ENCODE measurements at places on chromosomes 12 and 14.

DNA sequence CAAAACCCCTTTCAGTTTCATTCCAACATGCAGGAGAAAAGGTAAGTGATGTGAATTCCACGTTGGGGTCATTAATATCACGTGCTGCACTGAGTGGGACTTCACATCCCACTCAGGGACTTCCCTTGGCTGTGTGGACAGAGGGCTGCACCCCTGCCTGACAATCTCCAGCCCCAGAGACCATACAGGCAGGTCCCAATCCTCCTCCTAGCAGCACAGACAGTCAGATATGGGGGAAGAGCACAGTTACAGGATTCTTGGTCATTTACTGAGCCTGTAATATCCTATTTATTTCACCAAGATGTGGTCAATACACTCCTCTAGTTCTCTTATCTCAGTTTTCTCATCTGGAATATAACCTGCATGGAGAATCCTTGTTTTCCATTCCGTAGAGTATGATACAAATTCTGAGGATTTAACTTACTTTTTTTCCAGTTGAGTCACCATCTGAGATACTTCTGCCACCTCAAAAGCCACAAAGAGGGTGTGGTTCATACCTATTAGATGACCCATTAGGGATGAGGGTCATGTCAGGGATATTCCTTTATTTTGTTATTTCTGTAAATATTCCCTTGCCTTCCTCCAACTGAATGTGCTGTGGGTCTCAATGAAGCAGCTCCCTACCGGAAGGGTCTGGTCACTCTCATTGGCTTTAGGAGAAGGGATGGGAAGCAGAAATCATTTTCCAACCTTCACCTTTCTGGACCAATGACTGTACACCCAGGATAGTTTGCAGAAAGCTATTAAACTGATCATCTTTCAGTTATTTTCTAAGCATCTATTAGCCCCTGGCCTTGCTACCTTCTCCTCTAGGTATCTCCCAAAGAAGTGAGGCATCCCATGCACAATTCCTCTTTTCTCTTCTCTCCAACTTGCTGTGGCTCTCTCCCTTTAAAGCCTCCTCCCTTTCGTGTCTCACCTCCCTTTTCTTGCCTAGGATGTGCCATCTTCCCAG is 43.0 kb upstream of the NTF3 start:
- DNase-seq, result no peak

- no peak for DNase-seq
These were observed 907.5 kb upstream of the MDGA2 start for GRCh38 chr14:48582938-48583337.

GRCh38 chr12:65155784-65156183 is 13.6 kb upstream of the LEMD3 start:
- no peak for DNase-seq

DNA sequence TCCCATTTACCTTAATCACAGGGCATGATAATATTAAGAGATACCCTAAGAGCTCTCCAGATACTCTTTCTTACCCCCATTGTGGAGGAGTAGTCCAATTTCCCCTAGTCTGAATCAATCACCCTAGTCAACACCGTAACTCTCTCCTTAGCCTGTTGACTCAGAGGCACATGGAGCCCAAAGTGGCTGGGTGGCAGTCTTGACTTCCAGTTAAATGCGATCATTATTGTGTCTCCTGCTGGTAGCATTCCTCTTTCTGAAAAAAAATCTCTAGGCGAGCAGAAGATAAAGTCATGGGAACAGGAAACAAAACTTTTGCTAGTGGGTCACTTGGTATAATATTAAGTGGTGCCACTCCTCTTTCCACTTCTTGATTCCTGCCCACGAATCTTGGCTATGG is 46.4 kb downstream of the EMP1 start:
- DNase-seq, result no peak

- no peak for DNase-seq
These were observed 77.1 kb upstream of the ANKS1B start for GRCh38 chr12:100061814-100062213.

DNA sequence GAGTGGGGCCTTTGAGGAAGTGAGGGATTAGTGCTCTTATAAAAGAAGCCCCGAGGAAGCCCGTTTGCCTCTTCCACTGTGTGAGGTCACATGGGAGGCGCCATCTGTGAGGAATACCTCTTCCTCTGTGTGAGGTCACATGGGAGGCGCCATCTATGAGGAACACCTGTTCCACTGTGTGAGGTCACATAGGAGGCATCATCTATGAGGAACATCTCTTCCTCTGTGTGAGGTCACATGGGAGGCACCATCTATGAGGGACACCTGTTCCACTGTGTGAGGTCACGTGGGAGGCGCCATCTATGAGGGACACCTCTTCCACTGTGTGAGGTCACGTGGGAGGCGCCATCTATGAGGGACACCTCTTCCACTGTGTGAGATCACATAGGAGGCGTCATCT is 69.7 kb downstream of the SLC24A4 start:
- DNase-seq, result peak; percentile 19

DNA sequence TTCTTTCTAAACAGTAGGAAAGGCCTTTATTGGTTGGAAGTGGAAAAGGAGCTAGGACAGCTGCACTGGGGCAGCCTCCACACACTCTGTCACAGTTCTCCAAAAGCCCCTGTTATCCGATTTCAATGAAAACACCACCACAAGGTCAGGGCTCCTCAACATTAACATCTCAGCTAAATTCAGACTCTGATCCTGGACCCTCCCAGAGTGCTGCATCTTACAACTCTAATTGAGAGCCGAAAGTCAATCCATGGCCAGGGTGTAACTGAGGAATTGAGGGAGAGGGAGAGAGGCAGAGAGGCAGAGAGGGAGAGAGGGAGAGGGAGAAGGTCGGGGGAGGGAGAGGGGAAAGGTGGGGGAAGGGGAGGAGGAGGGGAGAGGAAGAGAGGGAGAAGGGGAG is 32.1 kb downstream of the DICER1 start:
- no peak for DNase-seq

DNA sequence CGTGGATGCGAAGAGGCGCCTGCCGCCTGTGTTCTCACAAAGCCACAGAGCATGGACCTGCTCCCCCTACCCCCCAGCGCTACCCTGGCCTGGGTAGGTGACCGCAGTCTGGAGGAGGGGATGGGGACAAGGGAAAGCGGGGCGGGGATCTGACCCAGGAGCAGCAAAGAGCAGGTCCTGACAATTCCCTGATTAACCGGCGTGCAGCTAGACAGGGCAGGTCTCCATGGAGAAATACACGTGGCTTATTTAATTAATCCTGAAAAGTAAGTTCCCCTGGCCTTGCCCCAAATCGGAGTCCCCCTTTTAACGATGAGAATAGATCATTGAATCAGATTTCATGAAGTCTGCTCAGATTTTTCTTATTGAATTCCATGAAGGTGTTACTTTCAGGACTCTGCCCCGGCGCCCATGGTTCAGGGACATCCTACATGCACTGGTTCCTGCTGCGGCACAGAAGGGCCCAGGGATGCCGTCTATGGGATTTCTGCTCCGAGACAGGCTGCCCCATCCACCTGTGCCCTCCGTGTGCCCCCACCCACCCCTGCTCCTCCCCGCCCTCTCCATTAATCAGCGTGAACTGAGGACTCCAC is 251.0 kb upstream of the SFSWAP start:
- DNase-seq, result no peak

DNA sequence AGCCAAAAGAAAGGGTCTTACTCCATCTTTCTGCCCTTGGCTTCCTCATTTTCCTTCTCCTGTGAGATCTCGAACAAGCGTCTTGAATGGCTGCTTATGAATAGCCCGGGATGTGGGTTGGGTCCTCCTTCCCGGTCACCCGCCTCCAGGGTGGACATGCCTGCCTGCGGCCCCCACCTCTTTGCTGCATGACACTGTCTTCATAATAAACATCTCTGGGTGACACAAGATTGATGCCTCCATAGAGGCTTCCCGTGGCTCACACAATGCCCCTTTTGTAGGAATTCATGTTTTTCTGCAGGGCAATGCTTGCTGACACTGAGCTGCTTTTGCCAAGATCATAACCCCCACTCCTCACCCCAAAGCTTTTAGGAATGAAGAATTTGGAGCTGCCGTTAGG is 125.9 kb downstream of the ZNF664 start:
- no peak for DNase-seq

- no peak for DNase-seq
These were observed 16.6 kb downstream of the HCAR2 start for GRCh38 chr12:122686538-122686937.

GRCh38 chr12:109773384-109774011 is 59.7 kb downstream of the TRPV4 start:
- no peak for DNase-seq

GRCh38 chr14:101525640-101526527 is 35.4 kb upstream of the DIO3 start:
- no peak for DNase-seq

DNA sequence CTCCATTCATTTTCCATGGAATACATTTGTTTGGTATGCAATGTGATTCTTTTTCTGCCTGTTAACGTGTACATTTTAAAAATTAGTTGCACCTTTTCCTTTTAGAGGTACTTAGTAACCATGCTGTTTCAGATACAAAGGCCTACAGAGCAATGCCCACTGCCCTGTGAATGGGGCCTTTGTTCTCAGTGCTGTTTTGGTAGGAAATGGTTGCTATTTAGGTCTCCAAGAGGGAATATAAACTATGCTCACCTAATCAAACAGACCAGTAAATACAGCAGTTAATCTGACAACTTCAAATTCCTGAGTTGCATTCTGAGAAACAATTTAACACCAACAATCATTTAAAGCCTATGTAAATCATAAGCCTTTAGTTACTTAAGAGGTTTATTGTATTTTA is 188.7 kb downstream of the BCAT1 start:
- no peak for DNase-seq

DNA sequence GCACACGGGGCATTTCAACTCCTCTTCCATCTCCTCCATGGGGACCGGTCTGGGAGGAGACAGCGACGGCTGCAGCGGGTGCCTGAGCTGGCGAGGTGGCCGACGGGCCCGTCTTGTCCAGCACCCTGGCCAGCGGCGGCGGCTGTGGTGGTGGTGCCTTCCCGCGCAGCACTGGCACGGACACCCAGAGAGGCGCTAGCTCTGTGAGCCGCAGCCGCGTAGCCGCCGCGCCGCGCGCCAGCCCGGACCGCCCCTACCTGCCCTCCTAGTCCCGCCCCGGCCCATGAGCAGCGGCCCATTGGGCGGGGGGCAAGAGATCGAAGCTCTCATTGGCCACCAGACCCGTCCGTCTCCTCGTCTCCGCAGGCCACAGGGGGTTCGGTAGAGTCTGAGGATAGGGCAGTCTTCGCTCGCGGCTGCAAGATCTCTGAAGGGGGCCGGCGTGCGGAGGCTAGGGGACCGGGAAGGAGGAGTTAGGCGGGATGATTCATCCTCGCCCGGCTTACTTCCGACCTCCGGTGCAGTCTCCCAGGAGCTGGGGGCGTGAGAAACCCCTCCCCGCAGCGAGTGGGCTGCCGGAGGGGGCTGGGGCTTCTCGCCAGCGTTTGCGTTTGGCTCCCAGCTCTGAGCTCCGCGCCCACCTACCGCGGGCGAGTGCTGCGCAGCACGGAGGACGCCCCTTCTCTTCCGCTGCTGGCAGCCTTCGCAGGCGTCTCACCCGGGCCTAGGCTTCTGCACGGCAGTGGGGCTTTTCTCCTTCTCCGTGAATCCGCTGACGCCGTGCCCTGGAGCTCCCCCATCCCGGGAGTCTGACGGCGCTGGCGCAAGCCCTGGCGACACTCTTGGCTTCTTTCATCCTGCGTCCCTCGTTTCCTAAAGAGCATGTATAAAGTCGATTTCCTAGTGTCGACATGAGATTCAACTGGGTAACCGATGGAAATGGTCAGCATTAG is at the start of gene TRIM9:
TSS of gene TRIM9 (minus strand) at position 205 of the 953 bp plus-strand sequence. CDS start at position 39, 166 bp downstream.
- peak; percentile 91 for DNase-seq
